ENCODE measurements at places on chromosomes 16 and 17.

DNA sequence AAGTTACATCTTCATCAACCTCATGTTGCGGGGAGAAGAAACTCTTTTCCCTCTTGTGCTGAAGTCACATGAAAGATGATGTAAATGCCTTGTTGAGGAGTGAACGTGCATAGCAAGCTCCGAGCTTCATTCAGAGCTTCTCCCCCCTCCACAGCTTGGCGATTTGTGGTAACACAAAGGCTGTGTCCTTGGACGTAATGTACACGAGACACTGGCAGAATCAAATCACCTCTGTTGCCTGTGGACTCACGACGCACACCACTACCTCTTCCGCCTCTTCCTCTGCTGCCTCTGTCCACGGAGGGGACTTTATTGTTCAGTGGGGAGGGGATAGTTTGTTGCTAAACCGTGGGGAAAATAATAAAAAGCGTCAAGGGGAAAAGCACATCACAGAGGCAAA is 54.9 kb upstream of the CHMP6 start:
- no peak for DNase-seq

DNA sequence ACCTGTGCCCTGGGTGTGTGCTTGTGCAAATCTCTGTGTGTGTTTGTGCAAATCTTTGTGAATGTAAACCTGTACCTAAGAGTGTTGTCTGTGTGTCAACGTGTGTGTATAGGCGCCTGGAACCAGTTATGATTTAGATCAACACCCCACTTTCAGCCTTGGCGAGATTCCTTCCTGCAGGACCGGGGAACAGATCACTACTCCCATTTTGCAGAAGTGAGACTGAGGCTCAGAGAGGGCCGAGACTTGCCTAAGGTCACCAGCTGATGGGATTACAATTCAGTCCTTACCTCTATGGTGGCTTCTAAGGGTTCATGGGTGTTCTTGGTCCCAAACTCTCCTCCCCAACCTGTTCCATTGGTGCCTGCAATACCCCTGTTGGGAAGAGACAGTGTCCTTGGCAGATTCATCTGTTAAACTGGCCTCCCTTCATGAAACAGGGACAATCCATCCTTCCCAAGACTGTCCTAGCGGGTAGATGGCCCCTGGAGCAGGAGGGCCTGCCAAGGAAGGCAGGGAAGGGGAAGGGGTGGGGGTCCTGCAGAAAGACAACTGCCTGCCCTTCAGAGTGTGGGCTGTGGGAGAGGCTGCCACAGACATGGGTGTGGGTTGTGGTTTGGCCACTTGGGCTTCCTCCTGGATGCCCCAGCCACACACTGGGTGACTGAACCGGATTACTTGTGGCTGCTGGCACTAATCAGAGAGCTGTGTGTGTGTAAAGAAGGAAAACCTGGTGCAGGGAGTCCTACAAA is 6.9 kb upstream of the MAPK7 start:
- peak; percentile 16 for DNase-seq

DNA sequence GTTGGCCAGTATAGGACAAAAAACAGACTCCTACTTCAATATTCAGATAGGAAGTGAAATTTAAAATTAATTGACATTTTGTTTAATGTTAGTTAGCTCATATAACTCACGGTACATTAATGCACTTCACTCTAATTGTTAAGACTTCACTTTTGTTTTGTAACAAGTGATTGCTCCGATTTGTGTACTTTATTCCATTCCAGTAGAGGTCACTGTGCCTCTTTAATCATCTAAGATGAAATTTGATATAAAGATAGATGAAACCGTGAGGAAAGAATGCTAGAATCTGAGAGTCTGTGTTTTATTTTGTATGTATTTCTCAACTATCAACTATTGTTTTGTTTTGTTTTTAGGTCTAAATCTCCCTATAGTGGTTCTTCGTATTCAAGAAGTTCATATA is 29.0 kb downstream of the RBBP6 start:
- no peak for DNase-seq

DNA sequence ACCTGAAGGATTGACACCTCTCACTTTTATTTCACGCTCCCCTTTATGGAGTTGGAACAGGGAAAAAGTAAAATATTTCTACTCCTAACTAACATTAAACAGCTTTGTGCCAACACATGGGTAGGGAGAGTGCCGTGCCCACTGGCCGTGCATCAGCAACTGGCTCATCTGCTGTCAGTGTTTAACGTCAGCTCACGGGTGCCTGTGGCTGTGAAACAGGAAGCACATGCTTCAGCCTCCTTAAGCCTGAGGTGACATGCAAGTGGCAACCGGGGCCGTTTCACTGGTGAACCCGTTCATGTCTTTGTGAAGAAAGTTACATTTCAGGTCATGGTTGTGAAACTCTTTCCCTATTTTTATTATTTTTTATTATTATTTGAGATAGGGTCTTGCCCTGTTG is 3.2 kb downstream of the SPG7 start:
- no peak for DNase-seq

- DNase-seq = no peak
Observed at GRCh38 chr16:14957576-14958322, 17.1 kb upstream of the PDXDC1 start.

DNA sequence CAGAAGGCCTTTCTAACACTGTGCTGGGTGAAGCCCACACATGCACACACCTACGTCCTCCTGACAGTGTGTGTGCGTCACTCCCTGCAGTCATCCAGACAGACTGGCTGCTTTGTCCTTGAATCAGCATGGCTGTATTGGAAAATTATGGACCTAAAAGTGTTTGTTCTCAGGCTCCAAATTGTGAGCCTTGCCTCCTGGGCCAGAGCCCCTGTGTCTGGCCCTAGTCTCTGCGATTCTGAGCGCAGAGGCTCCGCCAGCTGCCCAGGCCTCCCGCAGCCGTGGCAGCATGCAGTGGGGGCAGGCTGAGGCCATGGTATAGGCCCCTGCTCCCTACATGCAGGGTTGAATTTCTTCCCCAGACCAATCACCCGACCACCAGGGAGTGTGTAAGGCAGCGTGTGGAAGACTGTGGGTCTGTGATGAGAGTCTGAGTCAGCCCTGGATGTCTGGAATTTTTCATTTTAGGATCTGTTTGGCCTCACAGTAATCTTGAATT is 166.9 kb downstream of the LGALS9B start:
- no peak for DNase-seq

GRCh38 chr17:10201680-10202079 is 3.3 kb upstream of the GAS7 start:
- DNase-seq = no peak

GRCh38 chr17:32588135-32588534 is 101.3 kb downstream of the CDK5R1 start:
- no peak for DNase-seq

- DNase-seq = no peak
Observed at GRCh38 chr16:73033271-73033998, 14.5 kb downstream of the ZFHX3 start.

DNA sequence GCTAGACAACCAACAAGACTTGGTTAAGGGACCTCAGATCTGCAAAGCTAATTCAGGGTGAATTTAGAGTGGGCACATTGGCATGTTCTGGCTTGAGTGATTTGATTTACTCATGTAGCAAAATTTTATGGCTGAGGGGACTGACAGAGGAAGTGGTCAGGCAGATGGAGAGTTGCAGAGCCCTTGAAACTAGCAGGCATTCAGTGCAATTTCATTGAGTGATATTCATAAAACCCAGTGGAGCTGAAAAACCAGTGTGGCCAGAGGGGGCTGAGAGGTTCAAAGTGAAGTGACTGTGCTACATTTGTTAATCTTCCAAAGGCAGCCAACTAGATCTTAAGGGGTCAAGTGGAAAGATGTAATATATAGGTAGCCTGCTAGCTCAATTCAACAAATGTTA is 2.2 kb upstream of the TMEM94 start:
- peak; percentile 44 for DNase-seq

GRCh38 chr17:6043405-6043804 is 26.8 kb upstream of the WSCD1 start:
- DNase-seq = no peak

DNA sequence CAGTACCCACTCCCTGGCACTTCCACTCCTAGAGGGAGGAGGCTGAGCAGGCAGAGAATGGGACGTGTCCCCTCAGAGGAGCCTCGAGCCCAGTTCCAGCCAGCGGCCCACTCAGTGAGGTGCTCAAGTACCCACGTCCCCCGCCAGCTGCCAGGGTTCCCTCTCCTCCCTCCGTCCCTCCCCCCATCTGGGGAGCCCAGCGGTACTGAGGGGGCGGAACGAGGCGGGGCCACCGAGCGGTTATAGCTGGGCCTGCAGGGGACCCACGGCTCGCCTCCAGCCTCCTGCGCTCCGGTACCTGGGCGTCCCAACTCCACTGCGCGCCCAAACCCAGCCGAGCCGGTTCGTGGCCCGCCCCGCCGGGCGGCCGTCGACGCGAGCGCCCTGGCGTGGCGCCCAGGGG is at the start of gene NPW:
Gene NPW (plus strand): TSS at position 268 of the 403 bp plus-strand sequence.
- no peak for DNase-seq

DNA sequence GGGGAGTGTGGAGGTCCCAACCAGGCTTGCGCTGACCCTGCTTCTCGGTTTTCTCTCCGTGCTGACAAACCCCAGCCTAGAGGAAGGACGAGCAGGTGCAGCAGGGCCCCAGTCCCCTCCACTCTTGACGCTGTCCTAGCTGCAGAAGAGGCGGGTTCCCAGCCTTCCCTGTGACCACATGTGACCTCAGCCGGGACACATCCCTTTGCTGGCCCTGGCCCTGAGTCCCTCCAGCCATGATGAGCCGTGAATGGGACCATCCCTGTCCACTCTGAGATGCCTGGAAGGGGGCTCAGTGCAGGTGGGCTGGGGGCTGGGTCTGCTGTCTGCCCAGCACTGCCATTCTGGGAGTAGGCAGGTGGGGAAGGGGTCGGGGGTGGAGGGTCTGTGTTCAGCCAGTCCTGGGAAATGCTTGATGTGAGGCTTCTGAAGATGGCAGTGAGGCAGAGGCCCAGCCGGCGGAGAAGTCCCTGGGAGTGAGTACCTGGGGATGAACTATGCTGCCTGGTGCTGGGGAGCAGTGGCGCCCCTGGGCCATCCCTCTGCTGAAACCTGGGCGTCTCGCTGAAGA is 1.9 kb upstream of the TUBB3 start:
- DNase-seq = no peak

DNA sequence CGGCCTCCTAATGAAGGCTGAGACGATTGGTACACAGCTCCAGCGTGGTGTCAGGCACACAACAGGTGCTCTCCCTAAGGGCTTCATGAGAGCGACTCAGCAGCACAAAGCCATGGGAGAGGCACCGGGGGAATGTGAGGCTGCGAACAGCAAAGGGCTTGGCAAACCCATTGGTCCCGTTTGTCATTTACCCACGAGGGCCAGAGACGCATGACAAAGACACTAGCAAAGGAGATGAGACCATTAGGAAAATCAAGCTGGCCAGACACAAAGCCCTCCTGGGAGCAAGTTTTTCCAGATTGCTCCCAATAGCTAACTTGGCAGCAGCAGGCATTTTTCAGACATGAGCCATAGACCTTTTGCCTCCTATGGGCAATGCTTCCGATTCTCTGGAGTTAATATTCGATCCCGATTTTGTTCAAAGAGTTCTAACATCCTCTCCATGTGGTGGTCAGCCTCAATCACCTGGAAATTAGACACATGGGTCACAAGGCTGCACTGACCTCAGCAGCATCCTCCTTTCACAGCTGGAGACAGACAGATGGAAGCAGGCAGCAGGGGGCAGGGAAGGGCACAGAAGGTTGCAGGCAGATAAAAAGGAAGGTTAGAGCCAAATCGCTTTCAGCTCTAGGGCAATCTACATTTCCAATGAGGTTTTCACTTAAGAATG is 38.2 kb downstream of the TK2 start:
- DNase-seq = no peak

GRCh38 chr16:4958510-4959438 is 644 bp downstream of the SEC14L5 start:
- no peak for DNase-seq

- no peak for DNase-seq
Observed at GRCh38 chr17:61452301-61453290, at the start of gene TBX4. Gene TBX4 (plus strand): TSS chr17:61452422. CDS start chr17:61456491, 4,069 bp downstream.

- DNase-seq = no peak
Observed at GRCh38 chr16:65994291-65994690, 372.2 kb upstream of the CDH5 start.

- DNase-seq = peak; percentile 87
Observed at GRCh38 chr17:42386777-42387657, 1.2 kb downstream of the STAT3 start.

DNA sequence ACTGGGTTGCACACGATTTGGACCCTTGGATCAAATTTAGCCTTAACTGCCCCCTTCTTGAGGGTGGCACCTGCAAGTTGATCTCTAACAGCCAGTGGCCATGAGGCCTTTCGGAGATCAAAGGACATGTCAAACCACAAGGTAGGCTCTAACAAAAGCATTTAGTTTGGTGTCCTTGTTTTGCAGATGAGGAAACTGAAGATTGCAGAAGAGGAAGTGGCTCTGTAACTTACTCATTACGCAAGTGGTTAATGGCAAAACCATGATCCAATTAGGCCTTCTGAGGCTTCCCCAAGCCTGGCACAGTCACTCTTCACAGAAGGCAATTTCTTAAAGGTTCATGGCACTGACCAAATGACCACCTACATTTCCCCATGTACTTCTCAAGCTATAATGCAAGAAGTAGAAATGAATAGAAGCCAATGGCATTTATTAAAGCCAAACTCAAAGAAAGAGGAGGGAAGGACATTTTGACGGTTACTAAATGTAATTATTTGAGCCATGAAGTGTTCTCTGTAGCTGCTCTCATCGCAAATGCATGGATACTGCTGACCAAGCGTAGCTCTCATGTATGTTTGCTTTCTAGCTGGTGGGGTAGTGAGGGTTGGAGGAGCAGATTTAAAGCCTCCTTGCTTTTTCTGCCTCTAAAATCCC is 32.8 kb upstream of the ABCC12 start:
- peak; percentile 96 for DNase-seq

GRCh38 chr16:3180445-3180878 is 7.5 kb upstream of the OR1F1 start:
- no peak for DNase-seq

- DNase-seq = peak; percentile 1
Observed at GRCh38 chr16:51971184-51971583, 575.8 kb downstream of the TOX3 start.

DNA sequence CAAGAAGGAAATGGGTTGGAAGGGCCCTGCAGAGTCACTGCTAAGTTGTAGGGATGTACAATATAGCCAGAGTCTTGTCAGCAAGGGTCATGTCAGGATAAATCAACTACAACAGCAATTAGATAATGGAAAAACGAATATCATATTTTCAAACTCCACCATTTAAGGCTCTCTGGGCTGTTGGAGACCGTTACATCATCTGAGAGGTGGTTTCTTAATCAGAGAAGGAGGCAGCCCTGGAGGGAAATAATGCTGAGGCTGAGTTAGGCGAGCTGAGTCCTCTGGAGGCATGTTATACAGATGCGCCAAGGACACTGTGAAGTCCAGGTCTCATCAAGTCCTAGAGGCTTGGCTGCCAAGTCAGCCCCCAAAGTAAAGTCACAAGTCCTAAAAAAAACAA is 30.3 kb downstream of the LYRM9 start:
- peak; percentile 47 for DNase-seq

GRCh38 chr17:76887802-76888201 is 19.6 kb downstream of the MGAT5B start:
- DNase-seq = no peak

- peak; percentile 14 for DNase-seq
Observed at GRCh38 chr16:22296225-22297113, 740 bp upstream of the POLR3E start.

- no peak for DNase-seq
Observed at GRCh38 chr17:72297326-72298115, 176.7 kb downstream of the SOX9 start.

All from AML-193 (cell line).